ENCODE measurements at places on chromosomes 11 and 22. TPM values are rescaled to one million over a fixed set of nuclear protein-coding genes. Genes with fewer than 3 reads are reported as not detected.

DNA sequence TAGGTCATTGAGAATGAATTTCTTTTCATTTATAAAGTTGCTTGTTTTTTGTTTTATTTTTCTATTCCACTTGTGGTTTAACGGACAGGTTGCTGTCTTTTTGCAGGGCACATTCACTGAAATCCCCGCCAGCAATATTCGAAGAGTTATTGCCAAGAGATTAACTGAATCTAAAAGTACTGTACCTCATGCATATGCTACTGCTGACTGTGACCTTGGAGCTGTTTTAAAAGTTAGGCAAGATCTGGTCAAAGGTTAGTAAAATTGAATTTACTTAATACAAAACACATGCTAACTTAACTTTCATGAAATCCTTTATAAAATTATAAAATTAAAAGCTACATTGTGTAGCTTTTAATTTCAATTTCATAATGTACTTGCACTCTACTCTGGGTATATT lies 53.6 kb downstream of the PDHX start:
- peaks cover 91% of the 10 kb centered on the region for H3K36me3 ChIP-seq
- DNase-seq, result no peak
- no peaks in the 10 kb centered on the region for H3K4me1 ChIP-seq
- H3K27ac ChIP-seq, result no peak overlapping the region

DNA sequence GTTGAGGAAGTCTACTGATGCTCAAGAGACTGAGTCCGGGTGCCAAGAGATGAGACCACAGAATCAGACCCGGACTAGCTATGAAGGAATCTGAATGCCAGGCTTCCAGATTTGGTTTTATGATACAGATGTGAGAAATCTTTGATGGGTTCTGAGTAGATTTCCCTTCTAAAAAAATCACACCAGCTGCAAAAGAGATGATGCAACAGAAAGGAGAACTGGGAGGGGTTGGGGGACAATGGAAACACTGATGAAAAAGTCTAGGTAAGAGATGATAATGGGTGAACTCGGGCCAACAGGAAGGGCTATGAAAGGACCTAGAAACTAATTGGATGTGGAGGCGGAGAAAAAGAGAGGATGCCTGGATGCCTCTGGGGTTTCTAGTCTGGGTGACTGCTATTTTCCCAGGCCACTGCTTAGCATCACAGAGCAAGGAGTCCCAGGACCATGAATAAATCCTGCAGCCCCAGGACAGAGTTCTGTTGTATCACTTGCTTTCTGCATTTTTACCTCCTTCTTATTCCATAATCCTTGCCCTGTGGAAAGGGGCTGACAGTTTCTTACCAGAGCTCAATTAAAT lies 115.4 kb upstream of the SEZ6L start:
- H3K4me1 ChIP-seq, result peaks cover 15% of the 10 kb centered on the region
- peak; percentile 55 for DNase-seq
- no peaks in the 10 kb centered on the region for H3K27me3 ChIP-seq
- H3K36me3 ChIP-seq, result no peaks in the 10 kb centered on the region
- no peak overlapping the region for H3K27ac ChIP-seq

- H3K27ac ChIP-seq, result no peak overlapping the region
- H3K27me3 ChIP-seq, result peaks cover 99% of the 10 kb centered on the region
- H3K36me3 ChIP-seq, result no peaks in the 10 kb centered on the region
- DNase-seq, result peak; percentile 78
- peaks cover 3% of the 10 kb centered on the region for H3K4me1 ChIP-seq
Measured at GRCh38 chr11:43580735-43581369, 99.7 kb upstream of the HSD17B12 start.

KCNJ11 gene
- total RNA-seq, result 2.2 TPM

DNA sequence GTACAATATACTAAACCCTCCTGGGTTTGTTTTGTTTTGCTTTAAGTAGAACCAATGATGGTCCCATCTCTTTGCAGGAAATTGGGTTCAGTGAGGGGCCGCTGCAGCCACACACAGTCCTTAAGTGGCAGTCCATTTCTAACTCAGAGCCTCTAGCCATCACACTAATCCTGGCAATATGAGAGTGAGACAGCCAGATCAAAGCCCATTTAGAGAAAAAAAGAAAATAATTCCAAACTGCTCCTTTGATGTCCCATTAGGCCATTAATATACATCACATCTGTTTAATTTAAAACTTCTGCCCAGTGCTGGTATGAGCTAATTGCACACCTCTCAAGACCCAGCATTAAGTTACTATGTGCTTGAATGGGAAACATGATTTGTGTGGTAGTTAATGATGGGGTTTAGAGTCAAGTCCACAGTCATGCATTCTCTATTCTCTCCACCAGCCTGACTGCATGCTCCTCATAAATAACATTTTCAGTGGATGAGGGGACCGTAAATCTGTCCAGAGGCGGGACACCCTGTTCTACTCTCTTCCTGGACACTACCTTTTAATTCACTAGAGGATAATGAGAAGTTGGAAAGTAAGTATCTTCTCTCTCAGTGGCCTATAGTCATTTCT lies 53.8 kb upstream of the BIRC3 start:
- H3K27me3 ChIP-seq, result peaks cover 8% of the 10 kb centered on the region
- H3K27ac ChIP-seq, result no peak overlapping the region
- DNase-seq, result no peak
- no peaks in the 10 kb centered on the region for H3K36me3 ChIP-seq
- H3K4me1 ChIP-seq, result no peaks in the 10 kb centered on the region

ART1 gene
- not detected for total RNA-seq

OR5P2 gene
- 3.8 TPM for total RNA-seq

GRCh38 chr11:102012946-102013345 lies 34.3 kb upstream of the CFAP300 start:
- H3K27me3 ChIP-seq, result no peaks in the 10 kb centered on the region
- H3K36me3 ChIP-seq, result no peaks in the 10 kb centered on the region
- H3K4me3 ChIP-seq, result no peak overlapping the region

DNA sequence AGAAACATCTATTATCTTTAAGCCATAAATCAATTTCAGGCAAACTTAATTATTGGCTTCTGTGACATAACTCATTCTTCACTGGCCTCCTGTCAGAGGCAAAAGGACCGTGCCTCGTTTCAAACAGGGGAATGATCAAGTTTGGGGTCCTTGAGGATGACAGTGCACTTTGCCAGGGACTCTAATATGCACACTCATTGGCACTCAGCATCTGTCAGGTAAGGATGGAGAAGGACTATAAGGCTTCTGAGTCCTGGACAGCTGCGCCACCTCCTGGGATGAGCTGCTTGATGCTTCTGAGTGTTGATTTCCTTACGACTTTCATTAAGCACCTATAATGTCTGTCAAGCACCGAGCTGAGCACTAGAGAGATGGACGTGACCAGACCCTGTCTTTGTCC lies 20.2 kb downstream of the BPIFC start:
- no peaks in the 10 kb centered on the region for H3K36me3 ChIP-seq
- peak; percentile 63 for DNase-seq
- peaks cover 30% of the 10 kb centered on the region for H3K27me3 ChIP-seq
- H3K4me3 ChIP-seq, result no peak overlapping the region
- H3K27ac ChIP-seq, result no peak overlapping the region
- H3K4me1 ChIP-seq, result no peaks in the 10 kb centered on the region

DNA sequence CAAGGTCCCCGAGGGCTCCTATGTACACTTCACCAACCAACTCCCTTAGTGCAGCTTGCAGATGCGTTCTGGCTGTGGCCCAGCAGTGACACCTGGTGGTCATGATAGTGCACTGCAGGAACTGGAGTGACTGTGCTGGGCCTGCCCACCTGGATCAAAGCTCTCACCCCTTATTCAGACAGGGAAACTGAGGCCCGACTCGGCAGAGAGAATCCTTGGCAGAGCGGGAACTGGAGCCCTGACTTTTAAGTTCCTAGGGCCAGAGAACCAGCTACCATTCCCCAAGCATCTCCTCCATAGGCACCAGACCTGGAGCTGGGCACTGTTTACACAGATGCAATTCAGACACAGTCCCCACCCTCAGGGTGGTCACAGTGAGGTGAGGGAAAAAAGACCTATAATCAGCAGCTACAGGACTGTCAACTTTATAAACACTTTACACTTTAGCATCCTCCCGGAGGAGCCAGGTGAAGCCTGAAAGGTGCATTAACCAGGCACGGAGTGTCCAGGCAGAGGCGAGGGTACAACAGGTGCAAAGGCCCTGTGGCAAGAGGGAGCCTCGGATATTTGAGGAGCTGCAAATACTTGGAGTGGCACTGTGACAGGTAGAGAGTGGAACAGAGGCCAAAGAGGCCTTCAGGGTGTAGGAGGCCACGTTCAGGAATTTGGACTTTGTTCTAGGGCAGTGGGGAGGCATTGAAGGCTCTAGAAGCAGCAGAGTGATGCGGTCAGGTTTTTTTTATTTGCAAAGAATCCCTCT lies 22.0 kb downstream of the RHBDD3 start:
- no peaks in the 10 kb centered on the region for H3K4me1 ChIP-seq
- DNase-seq, result peak; percentile 91
- H3K36me3 ChIP-seq, result no peaks in the 10 kb centered on the region
- no peaks in the 10 kb centered on the region for H3K27me3 ChIP-seq
- no peak overlapping the region for H3K4me3 ChIP-seq

DNA sequence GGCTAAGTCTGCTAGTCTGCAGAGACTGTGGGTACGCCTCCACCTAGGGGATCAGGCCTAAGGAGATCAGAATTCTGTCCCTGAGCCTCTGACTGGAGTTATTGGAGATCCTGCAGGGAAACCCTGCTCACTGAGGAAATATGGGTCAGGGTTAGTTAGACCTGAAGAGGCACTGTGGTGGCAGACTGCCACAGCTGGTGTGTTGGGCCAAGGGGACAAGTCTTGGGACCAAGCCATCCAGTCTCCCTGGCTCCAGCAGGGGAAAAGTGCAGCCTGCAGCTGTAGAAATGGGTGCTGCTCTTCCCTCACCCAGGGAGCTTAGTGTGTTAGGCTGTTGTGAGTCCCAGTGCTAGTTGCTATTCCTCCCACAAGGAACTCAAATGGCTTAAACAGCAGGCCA lies 334.8 kb upstream of the LARGE1 start:
- H3K4me1 ChIP-seq, result no peaks in the 10 kb centered on the region
- H3K36me3 ChIP-seq, result no peaks in the 10 kb centered on the region
- H3K4me3 ChIP-seq, result no peak overlapping the region
- H3K27ac ChIP-seq, result no peak overlapping the region

- no peak for DNase-seq
- H3K27me3 ChIP-seq, result no peaks in the 10 kb centered on the region
- H3K4me3 ChIP-seq, result no peak overlapping the region
- no peaks in the 10 kb centered on the region for H3K36me3 ChIP-seq
- peaks cover 4% of the 10 kb centered on the region for H3K4me1 ChIP-seq
Measured at GRCh38 chr11:86072211-86072610, 3.3 kb upstream of the PICALM start.

DNA sequence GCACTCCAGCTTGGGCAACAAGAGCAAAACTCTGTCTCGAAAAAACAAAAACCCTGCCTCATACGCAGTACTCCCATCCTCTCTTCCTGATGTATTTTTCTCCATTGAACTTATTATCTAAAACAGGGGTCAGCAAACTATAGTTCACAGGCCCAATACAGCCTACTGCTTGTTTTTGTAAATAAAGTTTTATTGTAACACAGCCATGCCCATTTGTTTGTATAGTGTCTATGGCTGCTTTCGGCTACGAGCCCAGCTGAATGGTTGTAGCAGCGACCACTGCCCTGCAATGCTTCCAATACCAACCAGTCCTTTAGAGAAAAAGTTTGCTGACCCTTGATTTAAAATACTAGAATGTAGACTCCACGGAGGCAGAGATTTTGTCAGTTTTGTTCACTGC lies 6.1 kb downstream of the TXN2 start:
- H3K27me3 ChIP-seq, result no peaks in the 10 kb centered on the region
- H3K36me3 ChIP-seq, result peaks cover 41% of the 10 kb centered on the region
- H3K4me1 ChIP-seq, result no peaks in the 10 kb centered on the region
- H3K27ac ChIP-seq, result no peak overlapping the region
- H3K4me3 ChIP-seq, result no peak overlapping the region
